ENCODE measurements at places on chromosomes 6 and 20.
A peak's percentile ranks its signal among the peaks of the same experiment; 100 is the strongest.

- DNase-seq: no peak
Observed at GRCh38 chr6:20483887-20484497, 50.3 kb upstream of the CDKAL1 start.

DNA sequence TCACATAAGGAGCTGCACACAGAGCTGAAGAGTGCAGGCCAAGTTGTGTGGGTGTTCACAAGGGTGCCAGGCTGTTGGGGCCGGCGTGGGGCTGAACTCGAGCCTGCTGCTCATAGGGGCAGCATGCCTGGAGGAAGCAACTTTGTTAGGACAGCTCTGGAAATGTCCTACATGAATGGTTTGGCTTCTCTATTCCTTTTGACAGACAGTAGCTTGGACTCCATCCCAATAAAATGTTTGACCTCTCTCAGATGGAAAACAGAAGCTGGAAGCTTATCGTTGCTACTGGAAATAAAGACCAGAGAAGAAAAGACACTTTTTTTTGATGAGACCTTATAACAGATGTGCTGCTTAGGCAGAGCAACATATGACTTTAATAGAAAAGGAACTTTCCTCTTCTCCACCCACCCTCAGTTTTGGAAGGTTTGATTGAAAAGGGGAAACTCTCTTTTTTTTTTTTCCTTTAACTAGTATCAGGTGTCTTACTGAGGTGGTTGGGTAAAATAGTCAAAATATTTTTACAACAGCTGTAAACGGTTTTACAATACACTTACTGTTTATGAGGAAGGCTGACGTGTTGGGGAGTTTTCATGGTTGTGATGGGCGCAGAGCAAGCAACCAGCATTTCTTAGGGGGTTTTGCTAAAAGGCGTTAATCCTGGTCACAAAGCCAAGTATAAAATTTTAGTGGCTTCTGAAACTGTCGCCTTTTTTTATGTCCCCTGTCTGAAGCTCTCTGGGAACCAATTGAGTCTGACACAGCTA is 80.7 kb upstream of the EEF1E1 start:
- DNase-seq: no peak

- DNase-seq: no peak
Observed at GRCh38 chr6:160305926-160306713, 42.1 kb upstream of the SLC22A3 start.

GRCh38 chr6:36094753-36095496 is 35.4 kb upstream of the MAPK13 start:
- peak; percentile 76 for DNase-seq

- DNase-seq: no peak
Observed at GRCh38 chr6:101462576-101462975, 69.1 kb downstream of the GRIK2 start.

DNA sequence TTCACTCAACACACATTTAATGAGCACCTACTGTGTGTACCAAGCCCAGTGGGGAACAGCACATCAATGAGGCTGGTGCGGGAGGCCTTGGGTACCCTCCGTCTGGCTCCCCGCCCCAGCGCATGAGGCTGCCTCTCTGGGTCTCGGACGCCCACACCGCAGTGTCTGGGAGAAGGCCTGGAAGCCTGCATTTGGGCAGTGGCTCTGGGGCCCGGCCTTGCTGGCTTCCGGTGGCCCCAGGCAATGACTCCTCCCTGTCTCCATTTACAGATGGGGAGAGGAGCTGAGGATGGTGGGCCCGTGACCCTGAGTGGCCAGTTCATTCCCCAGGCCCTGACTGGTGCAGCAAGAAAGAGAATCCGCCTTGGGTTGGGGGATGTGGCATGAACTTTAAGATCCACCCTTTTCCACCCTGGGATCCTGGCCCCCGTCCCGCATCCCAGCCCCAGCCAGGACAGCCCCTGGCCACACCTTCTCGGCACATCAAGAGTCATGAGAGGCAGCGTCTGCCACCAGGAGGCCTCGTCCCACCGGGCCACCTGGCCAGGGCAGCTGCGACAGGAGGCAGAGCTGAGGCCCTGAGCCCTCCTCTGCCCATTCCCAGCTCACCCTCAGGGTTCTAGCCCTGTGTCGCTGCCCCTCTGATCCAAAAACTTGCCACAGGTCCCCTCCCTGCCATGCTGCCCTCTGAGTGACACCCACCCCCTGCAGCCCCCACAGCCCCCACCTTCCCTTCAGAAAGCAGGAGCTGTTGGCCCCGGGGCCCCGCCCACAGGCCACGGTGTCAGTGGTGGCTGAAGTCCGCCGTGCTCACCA is 17.5 kb upstream of the MRGBP start:
- no peak for DNase-seq

DNA sequence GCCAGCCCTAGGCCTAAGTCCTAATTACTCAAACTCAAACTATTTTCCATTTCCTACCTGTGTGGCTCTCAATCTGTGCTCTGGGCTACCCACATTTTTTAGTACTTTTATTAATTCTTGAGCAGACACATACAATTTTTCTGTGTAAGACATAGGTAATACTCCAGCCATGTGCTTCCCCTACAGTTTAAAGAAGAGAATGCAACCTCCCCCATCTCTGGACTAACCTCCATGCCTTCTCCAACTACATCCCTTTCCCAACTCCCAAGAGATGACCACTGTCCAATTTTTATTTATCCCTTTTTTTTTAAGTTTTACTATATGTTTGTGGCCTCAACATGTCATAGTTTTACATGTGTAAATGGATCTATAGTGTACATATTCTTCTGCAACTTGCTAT is 5.8 kb downstream of the HMGN4 start:
- no peak for DNase-seq

- no peak for DNase-seq
Observed at GRCh38 chr6:15498640-15499039, 164.2 kb downstream of the DTNBP1 start.

- DNase-seq: no peak
Observed at GRCh38 chr20:2125474-2126112, 24.0 kb downstream of the STK35 start.

DNA sequence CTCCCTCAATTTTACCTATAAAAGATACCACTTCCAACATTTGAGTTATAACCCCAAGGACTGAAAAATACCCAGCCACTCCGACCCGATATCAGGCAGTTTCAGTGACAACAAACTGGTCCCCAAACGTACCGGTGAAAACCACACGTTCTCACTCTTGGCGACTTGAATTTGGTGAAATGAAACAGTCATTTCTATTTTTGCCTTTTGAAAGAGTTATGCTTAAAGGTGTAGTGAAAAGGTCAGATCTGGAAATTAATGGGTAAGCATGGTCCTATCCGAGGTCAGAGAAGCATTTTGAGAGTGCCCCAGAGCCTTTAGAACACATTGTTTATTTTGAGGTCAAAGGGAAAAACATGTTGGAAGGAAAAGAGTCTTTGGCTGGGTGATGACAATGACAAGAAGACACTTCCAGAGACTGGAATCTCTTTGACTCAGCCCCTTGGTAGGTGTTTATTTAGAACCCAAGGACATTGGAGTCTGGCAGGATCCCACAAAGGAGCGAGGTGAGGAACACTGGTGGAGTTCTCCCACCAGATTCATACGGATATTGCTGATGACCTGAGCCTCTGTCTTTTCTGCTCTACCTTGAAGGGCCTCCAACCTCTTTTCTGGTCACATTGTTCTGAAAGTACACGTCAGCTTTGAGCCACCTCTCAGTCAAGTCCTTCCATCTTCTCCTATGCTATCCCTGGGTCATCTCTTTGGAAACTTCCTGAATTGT is 235.0 kb downstream of the GMPR start:
- no peak for DNase-seq

GRCh38 chr20:53527196-53527595 is 66.4 kb downstream of the ZNF217 start:
- no peak for DNase-seq

GRCh38 chr20:62979876-62980373 is 26.8 kb downstream of the BHLHE23 start:
- DNase-seq: no peak

DNA sequence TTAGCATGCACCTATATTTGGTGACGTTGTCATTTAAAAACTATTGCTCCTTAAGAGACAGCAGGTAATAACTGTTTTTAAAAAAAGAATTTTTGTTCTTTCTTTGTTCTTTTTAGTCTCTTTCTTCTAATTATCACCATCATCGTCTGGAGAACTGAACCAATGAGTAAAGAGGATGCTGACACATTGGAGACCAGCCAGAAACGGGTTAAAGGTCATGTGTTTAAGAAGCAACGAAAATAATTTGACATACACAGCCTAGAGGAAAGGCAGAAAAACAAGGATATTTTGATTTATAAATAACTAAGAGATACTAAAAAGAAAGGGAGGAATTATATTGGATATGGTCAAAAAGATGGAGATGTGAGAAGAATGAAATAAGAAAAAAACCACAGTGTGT is 19.2 kb upstream of the FYN start:
- DNase-seq: no peak

DNA sequence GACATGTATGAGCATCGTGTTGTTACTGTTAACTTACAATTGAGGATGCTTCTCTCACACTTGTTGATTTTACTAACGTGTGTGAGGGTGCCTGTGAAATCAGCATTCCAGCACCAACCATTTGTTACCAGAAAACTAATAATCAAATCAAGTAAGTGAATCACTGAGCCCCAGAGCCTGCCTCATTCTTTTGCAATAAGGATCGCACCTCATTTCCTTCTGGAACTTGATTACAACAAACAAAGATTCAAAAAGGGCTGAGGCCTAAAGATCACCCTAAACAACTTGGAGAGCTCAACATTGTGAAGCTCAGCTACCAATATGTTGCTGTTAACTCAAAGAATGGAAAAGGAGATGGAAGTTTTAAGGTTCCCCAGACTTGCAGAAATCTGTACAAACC is 274.7 kb downstream of the TFAP2A start:
- no peak for DNase-seq

DNA sequence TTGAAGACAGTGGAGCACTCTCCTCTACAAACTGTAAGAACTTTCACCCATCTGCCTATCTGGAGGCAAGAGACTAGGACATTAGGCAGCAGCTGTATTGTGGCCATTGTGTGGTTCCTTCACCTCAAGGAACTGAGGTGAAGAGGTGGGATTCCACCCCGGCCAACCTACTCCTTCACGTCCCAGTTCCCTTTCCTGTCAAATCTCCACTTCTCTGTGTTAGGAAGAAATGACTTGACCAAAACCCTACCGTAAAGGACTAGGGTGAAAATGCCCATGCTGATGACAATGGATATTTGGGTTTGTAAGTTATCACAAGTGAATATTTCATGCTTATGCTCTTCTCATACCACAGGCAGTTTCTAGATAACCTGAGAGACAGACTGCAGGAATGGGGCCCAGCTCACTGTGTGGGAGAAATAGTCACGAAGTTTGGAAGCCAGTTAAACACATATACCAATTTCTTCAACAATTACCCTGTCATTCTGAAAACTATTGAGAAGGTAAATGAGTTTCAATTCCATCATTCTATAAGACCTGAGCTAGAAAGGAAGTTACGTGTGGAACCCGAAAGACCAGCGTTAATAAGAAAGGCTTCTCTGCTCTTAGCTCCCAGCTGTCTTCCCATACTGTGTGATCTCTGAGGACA is 86.6 kb downstream of the ECT2L start:
- no peak for DNase-seq

- DNase-seq: no peak
Observed at GRCh38 chr6:148868901-148869300, 122.1 kb downstream of the UST start.

DNA sequence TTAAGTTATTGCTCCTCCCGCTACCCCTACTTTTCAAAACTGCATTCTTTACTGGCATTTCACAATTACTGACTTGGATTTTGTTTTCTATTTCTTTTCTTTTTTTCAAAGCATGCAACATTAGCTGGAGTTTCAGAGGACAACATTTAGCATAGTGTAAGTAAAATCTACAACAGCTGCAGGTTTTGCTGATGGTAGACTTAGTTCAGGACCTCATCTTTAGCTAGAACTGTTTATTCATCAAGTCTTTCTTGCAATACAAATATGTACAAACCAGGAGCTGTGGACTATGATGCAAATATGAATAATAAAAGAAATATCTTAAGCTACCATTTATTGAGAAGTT is 728 bp upstream of the CEP162 start:
- no peak for DNase-seq

- no peak for DNase-seq
Observed at GRCh38 chr6:90490030-90490716, 96.7 kb downstream of the MAP3K7 start.
